Mesothelial cell of epicardium (in vitro differentiated cells): ENCODE measurements at places on chromosomes 4 and X. TPM values are rescaled to one million over a fixed set of nuclear protein-coding genes. Genes with fewer than 3 reads are reported as not detected.

SPIN4 gene
- total RNA-seq: 9.5 to 9.9 TPM (median 9.9 TPM) in 3 replicates

DNA sequence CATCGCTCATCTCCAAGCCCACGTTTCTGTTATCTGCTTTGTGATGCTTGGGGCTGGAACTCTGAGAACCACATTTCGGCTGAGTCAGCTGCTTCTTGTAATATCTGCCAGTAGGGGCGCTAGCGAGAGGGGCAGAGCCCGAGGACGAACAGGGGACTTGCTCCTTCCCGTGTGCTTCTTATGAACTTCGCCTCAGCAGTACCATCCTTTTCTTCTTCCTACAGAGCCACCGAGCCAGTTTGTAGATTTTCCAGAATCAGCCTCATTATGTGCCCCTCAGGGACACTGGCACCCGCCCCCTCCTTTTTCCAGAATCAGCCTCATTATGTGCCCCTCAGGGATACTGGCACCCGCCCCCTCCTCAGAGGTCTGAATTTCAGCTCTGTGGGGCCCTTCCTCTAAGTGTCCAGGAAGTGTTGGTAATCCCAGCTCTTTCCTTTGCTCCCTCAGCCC lies 441.7 kb upstream of the RASGEF1B start:
- DNase-seq: peak; percentile 54

DNA sequence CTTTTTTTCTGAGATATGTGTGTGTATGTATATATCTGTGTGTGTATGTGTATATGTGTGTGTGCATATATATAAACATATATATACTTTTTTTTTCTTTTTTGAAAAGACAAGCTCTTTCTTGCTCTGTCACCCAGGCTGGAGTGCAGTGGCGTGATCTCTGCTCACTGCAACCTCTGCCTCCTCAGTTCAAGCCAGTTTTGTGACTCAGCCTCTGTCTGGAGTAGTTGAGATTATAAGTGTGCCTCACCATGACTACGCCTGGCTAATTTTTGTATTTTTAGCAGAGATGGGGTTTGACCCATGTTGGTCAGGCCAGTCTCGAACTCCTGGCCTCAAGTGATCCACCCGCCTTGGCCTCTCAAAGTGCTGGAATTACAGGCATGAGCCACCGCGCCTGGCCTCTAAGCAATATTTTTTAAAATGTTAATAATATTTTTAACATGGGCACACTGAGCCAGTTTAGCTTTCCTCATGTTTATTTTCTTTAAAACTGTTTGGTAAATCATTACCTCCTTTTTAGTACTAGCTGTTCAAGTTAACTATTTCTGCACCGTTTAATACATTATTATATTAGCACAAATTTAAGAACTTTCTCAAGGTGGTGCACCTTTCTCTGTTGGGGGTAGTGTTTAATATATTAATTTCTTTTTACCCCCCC lies 33.3 kb downstream of the BBS12 start:
- no peak for DNase-seq

- no peak for DNase-seq
Observed at GRCh38 chrX:79153348-79153747, 8.9 kb downstream of the GPR174 start.

DNA sequence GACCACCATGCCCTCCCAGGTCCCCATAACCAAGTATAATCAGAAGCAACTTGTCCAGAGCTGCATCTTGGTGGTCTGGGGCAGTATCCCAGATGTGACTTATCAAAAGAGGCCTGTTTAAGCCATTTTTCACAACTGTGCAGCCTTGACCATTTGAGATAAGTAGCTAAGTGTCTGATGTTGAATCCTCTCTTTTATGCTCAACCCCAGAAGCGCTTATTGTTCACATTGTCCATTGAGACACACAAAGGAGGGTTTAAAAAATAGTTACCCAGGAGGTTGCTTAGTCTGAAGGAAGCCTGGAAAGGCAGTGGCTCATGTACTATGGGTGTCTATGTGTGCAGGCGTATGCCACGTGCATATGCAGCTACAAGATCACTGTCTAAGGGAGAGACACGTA lies 27.0 kb downstream of the ENPP6 start:
- DNase-seq: no peak

- no peak for DNase-seq
Observed at GRCh38 chr4:175418516-175418915, 393.5 kb downstream of the GPM6A start.

RWDD4 gene
- total RNA-seq: 13.8 to 16.7 TPM (median 14.8 TPM) in 3 replicates

- no peak for DNase-seq
Observed at GRCh38 chr4:183256756-183257385, 63.2 kb downstream of the CLDN22 start.

GRCh38 chr4:25350561-25350960 lies 26.5 kb upstream of the ANAPC4 start:
- DNase-seq: no peak

- DNase-seq: no peak
Observed at GRCh38 chr4:1462768-1463075, 56.5 kb upstream of the NKX1-1 start.

GRCh38 chrX:16712548-16713155 lies at the start of gene CTPS2:
TSS of gene CTPS2 (minus strand) at chrX:16712669. CDS start at chrX:16702902, 9,767 bp downstream.
- peak; percentile 76 for DNase-seq

MAMLD1 gene
- 0.93 to 1.4 TPM (median 1.2 TPM) in 3 replicates for total RNA-seq

DNA sequence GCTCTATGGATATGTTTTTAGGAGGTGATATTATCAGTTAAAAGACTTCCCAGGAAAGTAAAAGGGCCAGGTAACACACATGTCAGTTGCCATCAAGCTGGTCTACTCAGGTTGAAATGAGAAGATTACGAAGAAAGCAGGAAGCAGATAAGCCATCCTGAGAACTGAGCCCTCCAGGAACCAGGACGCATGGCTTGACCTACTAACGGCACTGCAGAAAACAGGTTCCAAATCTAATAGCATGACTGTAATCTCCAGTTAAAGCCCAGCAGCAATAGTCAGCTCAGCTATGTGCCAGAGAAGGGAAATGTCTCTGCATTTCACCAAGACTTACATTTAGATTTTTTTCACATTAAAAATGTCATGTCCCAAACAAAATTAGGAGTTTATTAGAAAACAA lies 77.9 kb downstream of the APBB2 start:
- DNase-seq: no peak

TAF7L gene
- total RNA-seq: 0.36 to 0.53 TPM (median 0.45 TPM) in 3 replicates

TMEM184C gene
- total RNA-seq: 34.7 to 38.7 TPM (median 37.6 TPM) in 3 replicates

DNA sequence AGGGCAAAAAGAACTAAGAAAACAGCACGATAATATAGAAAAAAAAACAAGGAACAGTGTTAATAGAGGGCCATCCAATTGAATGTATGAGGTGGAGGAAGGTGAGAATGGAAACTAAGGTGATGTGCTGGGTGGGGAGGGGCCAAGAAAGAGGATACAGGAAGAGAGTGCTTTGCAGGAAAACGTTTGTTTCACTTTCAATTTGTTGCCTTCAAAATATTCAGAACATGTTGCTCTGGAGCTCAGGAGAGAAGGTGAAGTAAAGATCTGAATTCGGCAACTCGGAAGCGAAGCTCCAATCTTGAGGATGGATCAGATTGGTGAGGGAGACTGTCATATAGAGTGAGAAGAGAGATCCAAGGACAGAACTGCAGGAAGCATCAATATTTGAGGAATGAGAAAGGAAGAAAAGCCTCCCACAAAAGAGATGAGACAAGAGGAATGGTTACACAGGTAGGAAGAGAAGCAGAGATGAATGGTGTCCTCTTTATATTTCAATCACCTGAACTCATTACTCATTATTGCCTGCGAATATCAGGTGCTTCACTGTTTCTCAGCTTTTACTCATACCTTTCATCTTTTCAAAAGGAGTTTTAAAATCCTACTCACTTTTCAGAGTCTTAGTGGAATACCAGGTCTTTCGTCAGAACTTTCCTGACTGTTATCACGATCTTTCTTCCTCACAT lies 14.7 kb upstream of the SEC24D start:
- no peak for DNase-seq

JCHAIN gene
- total RNA-seq: 0.16 to 0.47 TPM (median 0.18 TPM) in 3 replicates
